ENCODE measurements at places on chromosomes 13 and 19. TPM values are rescaled to one million over a fixed set of nuclear protein-coding genes. Genes with fewer than 3 reads are reported as not detected.

The CCDC70 gene
- not detected for total RNA-seq

The ELAVL3 gene
- not detected for total RNA-seq

The GIPC1 gene
- 123 TPM for total RNA-seq

The SERP2 gene
- 0.85 TPM for total RNA-seq

The ASF1B gene
- total RNA-seq: 7.8 TPM

- H3K4me1 ChIP-seq: no peaks in the 10 kb centered on the region
- no peak overlapping the region for H3K4me3 ChIP-seq
- no peaks in the 10 kb centered on the region for H3K27me3 ChIP-seq
- H3K27ac ChIP-seq: no peak overlapping the region
- DNase-seq: no peak
Measured at GRCh38 chr13:112261924-112262323, 114.2 kb upstream of the SPACA7 start.

DNA sequence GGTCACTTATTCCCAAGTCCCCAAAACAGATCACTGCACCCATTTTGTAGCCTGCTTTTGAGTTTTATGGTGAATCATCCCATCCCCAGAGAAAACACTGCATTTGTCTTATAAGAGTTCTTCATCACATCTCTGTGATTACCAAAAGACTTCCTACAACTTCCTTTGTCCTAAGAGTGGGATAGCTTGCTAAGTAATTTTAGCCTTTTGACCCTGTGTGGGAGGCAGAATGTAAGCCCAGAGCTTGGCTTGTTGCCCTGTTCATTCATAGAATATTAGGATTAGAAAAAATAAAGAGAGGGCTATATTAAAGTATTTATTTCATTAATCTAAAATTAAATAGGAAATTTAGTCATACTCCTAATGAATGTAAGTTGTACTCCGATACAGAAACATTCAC, 213.3 kb downstream of the MZT1 start:
- no peaks in the 10 kb centered on the region for H3K4me1 ChIP-seq
- no peaks in the 10 kb centered on the region for H3K27me3 ChIP-seq
- H3K27ac ChIP-seq: no peak overlapping the region
- H3K4me3 ChIP-seq: no peak overlapping the region

DNA sequence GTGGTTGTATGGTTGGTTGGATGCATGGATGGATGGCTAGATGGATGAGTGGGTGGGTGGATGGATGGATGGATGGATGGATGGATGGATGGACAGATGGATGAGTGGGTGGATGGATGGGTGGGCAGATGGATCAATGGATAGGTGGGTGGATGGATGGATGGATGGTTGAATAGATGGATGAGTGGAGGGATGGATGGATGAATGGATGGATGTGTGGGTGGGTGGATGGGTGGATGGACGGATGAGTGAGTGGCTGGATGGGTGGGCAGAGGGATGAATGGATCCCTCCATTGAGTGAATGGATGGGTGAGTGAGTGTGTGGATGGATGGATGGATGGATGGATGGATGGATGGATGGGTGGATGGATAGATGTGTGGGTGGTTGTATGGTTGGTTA, 9.0 kb upstream of the NMRK2 start:
- H3K27me3 ChIP-seq: no peaks in the 10 kb centered on the region
- no peaks in the 10 kb centered on the region for H3K4me1 ChIP-seq
- no peak for DNase-seq
- H3K36me3 ChIP-seq: no peaks in the 10 kb centered on the region

DNA sequence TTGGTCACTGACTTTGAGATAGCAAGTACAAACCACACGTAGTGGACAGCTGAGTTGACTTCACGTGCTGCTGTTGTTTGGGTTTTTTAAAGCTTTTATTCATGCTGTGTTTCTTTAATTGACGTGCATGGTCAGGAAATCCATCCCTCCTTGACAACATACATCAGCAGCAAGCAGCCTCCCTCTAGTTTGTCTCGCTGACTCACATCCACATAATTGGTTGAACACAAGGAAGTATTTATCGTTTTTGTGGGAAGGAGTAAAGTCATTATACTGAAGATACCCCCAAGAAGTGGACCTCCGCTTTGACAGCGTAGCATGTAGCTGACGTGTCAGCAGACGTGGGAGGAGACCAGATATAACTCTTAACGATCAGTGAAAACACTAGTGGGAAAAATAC, 355.8 kb downstream of the MYO16 start:
- no peak overlapping the region for H3K27ac ChIP-seq
- no peaks in the 10 kb centered on the region for H3K27me3 ChIP-seq
- H3K4me3 ChIP-seq: no peak overlapping the region

DNA sequence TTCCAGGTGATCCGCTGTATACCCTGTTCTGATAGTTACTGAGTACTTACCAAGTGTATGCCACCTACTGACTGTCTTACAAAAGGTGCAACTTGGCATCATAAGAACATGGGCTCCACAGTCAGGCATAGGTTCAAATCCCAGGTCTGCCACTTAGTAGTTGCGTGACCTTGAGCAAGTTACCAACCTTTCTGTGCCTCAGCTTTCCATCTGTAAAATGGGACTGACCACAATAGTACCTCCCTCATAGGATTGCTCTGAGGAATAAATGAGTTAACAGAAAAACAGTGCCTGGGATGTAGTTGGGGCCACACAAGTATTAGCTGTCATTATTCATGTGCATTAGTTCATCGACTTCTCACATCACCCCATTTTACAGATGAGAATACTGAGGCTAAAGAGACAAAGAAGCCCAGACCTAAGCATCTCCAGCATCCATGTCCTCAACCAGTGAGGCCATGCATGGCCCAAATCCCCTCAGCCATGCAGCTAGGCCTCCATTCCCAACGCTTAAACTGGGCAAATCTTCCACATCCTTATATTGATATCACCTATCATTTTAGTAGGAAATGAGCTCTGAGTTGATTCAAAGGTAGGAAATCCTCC, 51.3 kb upstream of the UBE2L5 start:
- no peaks in the 10 kb centered on the region for H3K27me3 ChIP-seq
- H3K4me1 ChIP-seq: no peaks in the 10 kb centered on the region
- no peak overlapping the region for H3K4me3 ChIP-seq
- H3K27ac ChIP-seq: no peak overlapping the region
- DNase-seq: no peak
- H3K36me3 ChIP-seq: no peaks in the 10 kb centered on the region

GRCh38 chr19:18991468-18991867, 41.8 kb downstream of the SUGP2 start:
- H3K36me3 ChIP-seq: peaks cover 21% of the 10 kb centered on the region
- H3K27ac ChIP-seq: no peak overlapping the region
- no peaks in the 10 kb centered on the region for H3K27me3 ChIP-seq
- DNase-seq: no peak

GRCh38 chr19:38473201-38473600, 39.7 kb downstream of the RYR1 start:
- H3K36me3 ChIP-seq: no peaks in the 10 kb centered on the region
- no peaks in the 10 kb centered on the region for H3K27me3 ChIP-seq
- DNase-seq: no peak
- H3K4me3 ChIP-seq: no peak overlapping the region

- no peak overlapping the region for H3K4me3 ChIP-seq
- H3K27me3 ChIP-seq: no peaks in the 10 kb centered on the region
- no peaks in the 10 kb centered on the region for H3K4me1 ChIP-seq
- H3K27ac ChIP-seq: no peak overlapping the region
Measured at GRCh38 chr13:40127476-40127875, 472.0 kb downstream of the COG6 start.

Data from ascending aorta (tissue), 2 donors.